ENCODE measurements at places on chromosomes 2 and 18.

- no peak for DNase-seq
Observed at GRCh38 chr2:235366807-235367206, 127.0 kb upstream of the AGAP1 start.

GRCh38 chr2:175966839-175967238, 35.2 kb downstream of the LNPK start:
- no peak for DNase-seq

GRCh38 chr2:238739668-238740067, 108.2 kb upstream of the TWIST2 start:
- no peak for DNase-seq

- no peak for DNase-seq
Observed at GRCh38 chr2:217849154-217849975, 153.4 kb downstream of the TNS1 start.

- no peak for DNase-seq
Observed at GRCh38 chr2:105928563-105928962, 183.9 kb downstream of the NCK2 start.

- no peak for DNase-seq
Observed at GRCh38 chr2:71694501-71695234, 241.3 kb downstream of the DYSF start.

DNA sequence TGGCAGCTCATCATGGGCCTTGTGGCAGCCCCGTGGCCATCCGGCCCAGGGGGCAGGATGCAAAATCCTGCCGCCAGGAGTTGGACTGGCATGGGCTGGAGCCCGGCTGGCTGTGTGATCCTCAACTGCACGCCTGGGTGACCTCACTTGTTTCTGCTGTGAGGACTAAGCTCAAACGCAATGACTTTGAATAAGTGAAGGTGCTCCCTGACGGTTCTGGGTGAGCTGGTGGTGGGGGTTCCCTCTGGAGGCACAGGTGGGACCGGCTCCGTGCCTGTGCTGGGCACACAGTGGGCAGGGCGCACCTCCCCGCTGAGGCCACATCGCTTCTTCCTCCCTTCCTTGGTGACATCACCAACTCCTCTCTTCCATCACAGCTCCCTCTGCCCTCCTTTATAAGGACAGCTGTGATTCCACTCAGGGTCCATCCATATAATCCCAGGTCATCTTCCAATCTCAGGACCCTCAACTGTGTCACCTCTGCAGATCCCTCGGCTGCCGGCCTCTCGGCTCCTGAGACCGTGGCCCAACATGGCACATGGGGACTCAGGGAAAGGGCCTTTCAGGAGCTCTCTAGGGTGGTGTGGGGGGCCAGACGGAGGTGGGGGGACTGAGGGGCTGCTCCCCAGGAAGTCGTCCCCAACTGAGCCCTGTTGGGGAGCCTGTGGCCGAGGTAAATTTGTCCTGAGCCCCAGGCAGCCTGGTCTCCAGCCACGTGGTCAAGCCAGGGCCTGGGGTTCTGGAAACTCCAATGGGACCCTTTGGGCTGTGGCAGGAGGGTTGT, 75.5 kb upstream of the ODC1 start:
- no peak for DNase-seq

DNA sequence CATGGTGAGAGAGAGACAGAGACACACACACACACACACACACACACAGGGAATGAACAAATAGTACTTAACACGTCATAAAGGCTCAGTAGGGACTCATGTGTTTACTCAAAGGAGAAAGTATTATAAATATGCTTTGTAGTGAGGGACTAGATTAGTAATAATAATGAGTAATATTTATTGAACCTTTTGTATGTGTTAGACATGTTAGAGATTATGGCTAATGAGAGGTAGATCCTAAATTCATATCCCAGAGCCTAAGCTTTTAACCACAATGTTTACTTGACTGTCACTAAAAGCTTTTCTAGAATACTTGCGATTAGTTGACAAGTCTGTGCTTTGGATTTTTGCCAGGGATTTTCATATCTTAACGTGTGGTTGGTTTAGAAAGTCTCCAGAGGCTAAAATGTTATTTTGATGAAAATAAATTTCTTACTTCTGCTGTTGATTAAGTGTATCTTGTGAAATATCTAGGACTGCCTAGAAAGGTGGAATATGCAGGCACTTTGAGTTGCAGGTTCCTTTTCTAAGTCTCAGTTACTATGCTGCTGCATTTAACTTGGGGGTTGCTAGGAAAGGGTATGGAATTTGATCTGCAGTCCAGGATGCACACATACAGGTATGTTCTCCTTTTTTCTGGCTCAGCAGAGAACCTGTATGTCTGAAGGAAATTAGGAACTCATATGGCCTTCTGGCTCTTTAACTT, 64.5 kb downstream of the UBR3 start:
- no peak for DNase-seq

DNA sequence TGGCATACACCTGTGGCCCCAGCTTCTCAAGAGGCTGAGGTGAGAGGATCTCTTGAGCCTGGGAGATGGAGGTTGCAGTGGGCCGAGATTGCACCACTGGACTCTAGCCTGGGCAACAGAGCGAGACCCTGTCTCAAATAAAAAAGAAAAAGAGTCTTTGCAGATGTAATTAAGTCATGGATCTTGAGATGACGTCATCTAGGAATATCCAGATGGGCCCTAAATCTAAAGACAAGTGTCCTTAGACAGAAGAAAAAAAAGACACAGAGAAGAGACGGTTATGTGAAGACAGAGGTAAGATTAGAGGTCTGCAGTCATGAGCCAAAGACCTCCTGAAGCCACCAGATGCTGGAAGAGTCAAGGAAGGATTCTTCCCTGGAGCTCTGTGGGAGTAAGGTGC, 74.3 kb downstream of the RHOB start:
- DNase-seq = no peak

DNA sequence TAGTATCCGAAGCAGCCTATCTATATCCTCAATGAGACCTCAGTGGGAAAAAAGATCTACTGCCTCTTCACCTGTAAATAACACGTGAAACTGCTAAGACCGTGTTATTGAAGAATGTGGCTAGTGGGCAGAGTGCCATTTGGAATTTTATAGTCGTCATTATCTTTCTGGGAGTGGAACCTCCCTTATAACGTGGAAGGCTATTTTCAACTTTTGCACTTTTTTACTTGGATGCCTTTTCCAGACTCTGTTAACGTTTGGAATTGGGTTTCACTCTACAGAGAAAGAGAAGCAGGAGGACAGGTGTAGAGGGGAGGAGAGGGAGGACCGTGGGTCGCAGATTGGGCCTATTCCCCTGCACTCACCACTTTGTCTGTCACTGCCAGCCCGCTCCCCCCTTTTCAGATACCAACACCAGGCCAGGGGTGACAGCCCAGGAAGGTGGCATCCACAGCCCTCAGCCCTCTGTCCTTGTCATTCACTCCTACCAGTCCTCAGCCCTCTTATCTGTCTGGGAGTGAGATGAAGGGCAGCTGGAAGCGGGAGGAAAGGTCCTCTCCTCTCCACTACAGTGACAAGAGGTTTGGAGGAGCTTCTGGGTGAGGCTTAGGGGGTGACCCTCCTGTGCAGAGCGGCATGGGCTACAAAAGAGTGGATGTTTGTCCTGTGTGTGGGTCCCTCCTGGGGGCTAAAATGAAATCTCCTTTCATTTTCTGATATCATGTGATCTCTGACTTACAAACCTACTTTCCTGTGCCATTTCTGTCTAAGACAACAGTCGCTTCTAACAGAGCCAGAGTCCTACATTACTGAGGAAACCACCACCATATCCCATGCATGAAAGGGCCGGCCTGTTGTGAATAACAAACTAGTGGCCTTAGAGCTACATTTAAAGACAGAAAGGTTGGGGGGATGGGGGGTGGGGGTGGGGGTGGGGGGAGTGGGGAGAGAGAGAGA, 23.9 kb upstream of the CEP68 start:
- DNase-seq = no peak

- no peak for DNase-seq
Observed at GRCh38 chr2:222774941-222775340, 85.9 kb upstream of the ACSL3 start.

- DNase-seq = peak; percentile 19
Observed at GRCh38 chr18:5294457-5295230, 882 bp downstream of the ZBTB14 start.

DNA sequence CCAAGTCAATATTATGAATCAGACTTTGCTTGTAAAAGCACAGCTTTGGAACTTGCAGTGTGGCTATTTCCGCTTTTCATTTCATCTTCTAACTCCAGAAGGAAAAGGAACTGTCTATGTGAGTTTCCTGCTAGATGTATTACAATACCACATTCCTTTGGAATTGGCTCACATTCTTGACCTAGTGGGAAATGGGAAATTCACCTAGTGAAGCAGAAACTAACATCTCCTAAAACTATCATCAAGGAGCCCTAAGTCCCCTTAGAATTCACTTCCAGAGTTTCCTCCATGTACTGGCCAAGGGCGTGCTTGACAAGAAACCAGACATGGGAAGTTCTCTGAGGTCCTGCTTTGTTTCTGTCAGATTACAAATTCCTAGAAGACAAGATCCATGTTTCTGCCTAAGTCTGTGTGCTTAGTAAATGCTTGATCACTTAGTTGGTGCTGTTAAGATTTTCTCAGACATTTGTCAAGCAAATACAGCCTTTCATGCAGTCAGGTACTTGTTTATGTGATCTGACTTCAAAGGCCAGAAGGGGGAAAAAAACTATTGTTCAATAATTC, 275.7 kb upstream of the FN1 start:
- peak; percentile 32 for DNase-seq

GRCh38 chr18:32174719-32175118, 15.1 kb upstream of the MEP1B start:
- DNase-seq = no peak

- no peak for DNase-seq
Observed at GRCh38 chr2:40721595-40721994, 269.7 kb upstream of the SLC8A1 start.
